ENCODE measurements at places on chromosomes 3 and 15.
A peak's percentile ranks its signal among the peaks of the same experiment; 100 is the strongest.

DNA sequence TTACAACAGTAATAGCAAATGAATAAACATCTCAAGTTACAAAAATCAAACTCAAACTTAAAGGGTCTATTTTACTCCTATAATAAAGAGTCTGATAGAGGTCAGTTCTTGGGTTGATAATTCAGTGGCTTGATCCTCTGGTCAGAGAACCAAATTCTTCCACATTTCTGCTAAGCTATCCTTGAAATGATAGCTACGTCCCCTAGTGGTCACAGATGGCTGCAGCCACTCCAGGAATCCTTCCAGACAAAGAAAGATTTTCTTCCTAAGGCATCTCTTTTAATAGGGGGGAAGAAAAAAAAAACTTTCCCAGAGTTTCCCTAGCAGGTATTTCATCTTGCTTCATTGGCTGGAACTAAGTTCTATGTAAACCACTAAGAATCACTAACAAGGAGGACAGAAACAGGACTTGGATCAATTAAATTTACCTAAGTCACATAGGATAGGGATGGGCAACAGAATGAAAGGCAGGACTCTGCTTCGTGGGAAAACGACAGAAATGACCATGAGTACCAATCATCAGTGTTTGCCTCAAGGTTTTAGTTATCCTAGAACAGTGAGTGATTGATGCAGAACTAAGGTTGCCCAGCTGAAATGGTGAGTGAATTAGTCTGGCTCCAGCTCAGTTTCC is 160.7 kb downstream of the STAC start:
- DNase-seq: no peak

DNA sequence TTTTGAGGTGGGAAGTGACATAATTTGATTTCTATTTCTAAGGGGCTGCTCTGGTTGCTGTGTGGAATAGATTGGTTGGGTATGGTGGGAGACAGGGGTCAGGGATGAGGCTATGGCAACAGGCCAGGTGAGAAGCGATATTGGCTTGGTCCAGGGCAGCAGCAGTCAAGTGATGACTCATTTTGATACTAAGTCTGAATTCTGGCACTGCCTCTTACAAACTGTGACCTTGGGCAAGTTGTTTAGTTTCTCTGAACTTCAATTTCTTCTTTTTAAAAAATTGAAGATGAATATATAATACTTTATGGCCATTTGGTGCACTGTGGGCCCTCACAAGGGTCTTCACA is 40.4 kb upstream of the CLSTN2 start:
- no peak for DNase-seq

DNA sequence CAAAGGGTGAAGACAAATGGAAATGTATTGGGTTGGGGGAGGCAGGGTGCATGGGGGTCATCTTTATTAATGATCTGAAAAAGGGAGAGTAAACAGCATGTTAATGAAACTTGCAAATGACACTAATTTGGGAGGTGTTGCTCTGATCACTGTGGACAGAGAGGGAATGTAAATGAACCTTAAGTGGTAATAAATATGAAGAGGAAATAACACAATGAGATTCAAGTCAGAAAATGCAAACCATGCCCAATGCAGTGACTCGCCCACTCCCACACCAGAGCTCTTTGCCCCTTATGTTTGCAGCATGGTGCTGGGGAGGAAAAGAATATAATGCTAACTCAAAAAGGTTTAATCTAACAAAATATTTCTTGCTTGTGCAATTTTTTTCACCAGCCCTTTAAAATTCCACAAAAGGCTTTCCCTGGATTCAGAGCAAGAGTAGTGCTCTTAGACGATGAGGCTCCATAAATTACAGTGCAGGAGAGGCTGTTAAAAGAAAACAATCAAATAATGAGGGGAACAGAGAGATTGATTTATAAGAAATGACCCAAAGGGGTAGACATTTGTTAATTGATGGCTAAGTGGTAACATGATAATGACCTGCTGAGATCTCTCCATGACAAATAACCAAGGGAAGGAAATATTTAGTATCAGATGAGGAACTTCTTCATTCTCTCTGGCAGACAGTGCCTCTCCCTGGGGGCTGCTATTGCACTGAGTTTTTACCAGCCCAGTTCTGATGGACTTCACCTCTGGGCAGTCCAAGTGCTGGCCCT is 210.0 kb upstream of the PPP2R3A start:
- DNase-seq: no peak

- no peak for DNase-seq
Observed at GRCh38 chr15:33584797-33585196, 274.0 kb downstream of the RYR3 start.

DNA sequence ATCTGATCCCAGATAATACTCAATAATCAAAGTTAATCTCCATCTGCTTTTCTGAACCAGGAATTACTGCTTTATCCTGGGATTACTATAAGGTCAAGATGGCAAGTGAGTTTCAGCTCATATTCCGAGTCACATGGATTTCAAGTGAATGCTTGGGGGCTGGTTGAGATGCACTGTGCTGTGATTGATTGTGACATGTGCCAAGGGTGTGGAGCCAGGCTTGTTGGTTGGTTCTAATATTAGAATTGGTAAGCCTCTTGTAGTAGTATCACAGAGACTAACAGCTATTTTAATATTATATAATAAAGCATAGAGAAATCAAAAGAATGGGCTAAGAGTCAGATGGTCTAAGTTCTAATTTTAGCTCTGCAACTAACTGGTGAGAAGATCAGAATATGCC is 74.2 kb upstream of the ICE2 start:
- no peak for DNase-seq

GRCh38 chr3:112092496-112093179 is 6.4 kb downstream of the C3orf52 start:
- no peak for DNase-seq

- DNase-seq: peak; percentile 47
Observed at GRCh38 chr15:82849556-82850512, 40.4 kb downstream of the WHAMM start.

All from activated CD4-positive, alpha-beta T cell treated with anti-CD3 and anti-CD28 coated beads, Interleukin-2, Interleukin-4, amounts not matched to agents 100 ng/mL and 50 ng/mL, durations not matched to agents 16 hours and 8 hours (primary cell).